CD4-positive, alpha-beta T cell treated with Interleukin-17A for 4 hours (primary cell): ENCODE measurements at places on chromosomes 6 and 20.

GRCh38 chr6:106622412-106622811, 6.9 kb downstream of the RTN4IP1 start:
- no peak for DNase-seq

- no peak for DNase-seq
Measured at GRCh38 chr6:39961178-39961577, 26.9 kb upstream of the MOCS1 start.

DNA sequence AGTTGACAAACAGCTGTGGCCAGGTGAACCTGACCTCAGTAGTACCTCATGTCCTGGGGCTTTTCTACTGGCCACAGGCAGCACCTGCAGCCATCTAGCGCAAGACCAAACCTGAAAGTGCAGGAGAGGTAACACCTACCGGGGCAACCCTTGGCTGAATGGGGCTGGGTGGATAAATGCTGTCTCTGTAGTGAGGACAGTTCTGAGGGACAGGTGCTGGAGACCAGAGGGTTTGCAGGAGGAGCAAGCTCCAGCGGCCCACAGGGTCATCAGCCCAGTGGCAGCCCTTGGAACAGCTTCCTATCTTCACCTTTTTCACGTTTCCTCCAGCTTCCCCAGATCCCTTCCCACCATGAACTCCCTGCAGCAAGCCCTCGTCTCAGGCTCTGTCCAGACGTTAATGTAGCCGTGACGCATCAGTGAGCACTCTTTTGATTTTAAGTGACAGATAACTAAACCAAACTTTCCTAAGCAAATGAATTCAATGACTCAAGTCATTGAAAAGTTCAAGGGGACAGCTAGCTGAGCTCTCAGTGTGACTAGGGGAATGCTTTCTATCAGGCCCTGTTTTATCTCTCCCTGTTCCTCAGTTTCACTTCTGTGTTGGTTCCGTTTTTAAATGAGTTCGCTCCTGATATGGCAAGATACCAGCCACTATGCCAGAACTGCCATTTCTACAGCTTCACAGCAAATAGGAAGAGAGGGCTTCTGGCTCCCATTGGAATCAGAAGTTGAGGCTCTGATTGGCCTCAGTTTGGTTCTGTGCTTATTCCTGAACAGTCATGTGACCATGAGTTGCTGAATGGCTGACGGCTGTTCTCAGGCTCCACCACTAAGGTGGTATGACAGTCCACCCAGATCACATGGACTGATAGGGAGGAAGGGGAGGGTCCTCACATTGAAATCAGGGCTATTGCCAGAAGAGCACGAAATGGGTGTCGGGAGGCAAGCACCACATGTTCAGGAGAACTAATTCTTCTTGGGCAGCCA, 12.1 kb upstream of the PFDN4 start:
- DNase-seq, result no peak

DNA sequence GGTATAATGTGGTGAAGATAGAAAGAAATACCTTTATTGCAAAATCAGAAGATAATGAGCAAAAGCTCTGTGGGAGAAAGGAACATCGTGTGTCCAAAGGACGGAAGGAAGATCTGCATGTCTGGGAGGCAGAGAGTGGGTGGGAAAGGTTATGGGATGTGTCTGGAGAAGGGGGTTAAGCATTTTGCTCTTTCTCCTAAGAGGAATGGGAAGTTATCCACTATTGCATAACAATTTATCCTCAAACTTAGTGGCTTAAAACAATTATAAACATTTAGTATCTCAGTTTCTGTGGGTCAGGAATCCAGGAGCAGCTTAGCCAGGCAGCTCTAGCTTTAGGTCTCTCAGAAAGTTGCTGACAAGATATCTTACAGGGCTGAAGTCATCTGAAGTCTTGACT, 229.1 kb upstream of the CITED2 start:
- DNase-seq, result no peak

- DNase-seq, result no peak
Measured at GRCh38 chr6:140581601-140582000, 1207.2 kb upstream of the CITED2 start.
